A549 treated with ZK216348 at 1 μM for 4 hours (cell line): ENCODE measurements at places on chromosomes 6 and 20. TPM values are rescaled to one million over a fixed set of nuclear protein-coding genes. Genes with fewer than 3 reads are reported as not detected.

SCRT2 gene
- not detected in 5 replicates for total RNA-seq

BAK1 gene
- total RNA-seq = 28.0 to 41.5 TPM (median 40.7 TPM) in 5 replicates

NEURL2 gene
- total RNA-seq = 0.79 to 1.5 TPM (median 0.94 TPM) in 5 replicates

TCF19 gene
- 12.6 to 17.1 TPM (median 15.9 TPM) in 5 replicates for total RNA-seq

TINAG gene
- total RNA-seq = not detected in 5 replicates
